ENCODE measurements at places on chromosomes 2 and 18. TPM values are rescaled to one million over a fixed set of nuclear protein-coding genes. Genes with fewer than 3 reads are reported as not detected.

ITGA6 gene
- polyA plus RNA-seq: 75.8 TPM

TBC1D8 gene
- polyA plus RNA-seq: 17.3 TPM

MARCHF4 gene
- polyA plus RNA-seq: 3.2 TPM

DTNA gene
- 12.3 TPM for polyA plus RNA-seq

STPG4 gene
- 0.18 TPM for polyA plus RNA-seq

PROKR1 gene
- 0.15 TPM for polyA plus RNA-seq

GAL3ST2 gene
- polyA plus RNA-seq: 0.31 TPM

HAT1 gene
- polyA plus RNA-seq: 39.4 TPM

PMAIP1 gene
- polyA plus RNA-seq: 10.4 TPM

KIF5C gene
- polyA plus RNA-seq: 16.0 TPM

RTP5 gene
- 0.07 TPM for polyA plus RNA-seq

ARHGEF33 gene
- 0.87 TPM for polyA plus RNA-seq

All from large intestine (tissue), 12 donors.